ENCODE measurements at places on chromosomes 4 and X.

DNA sequence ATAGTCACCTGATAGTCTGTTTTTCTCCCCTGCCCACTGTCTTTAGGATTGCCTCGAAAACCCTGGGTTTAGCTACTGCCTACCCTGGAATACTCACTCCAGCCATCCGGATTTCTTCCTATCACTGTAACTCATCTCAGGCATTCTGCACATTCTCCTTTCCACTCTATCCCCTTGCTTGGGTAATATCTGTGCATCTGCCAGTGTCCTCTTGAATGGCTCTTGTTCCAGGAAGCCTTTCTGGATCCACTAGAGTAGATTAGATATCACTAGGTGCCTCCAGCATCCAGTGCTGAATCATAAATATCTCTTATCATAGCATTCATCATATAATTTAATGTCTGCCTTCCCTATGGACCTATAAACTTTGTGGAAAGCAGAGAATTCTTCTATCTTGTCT, 17.1 kb upstream of the GALNT7 start:
- no peak for DNase-seq

GRCh38 chr4:86300516-86300915, 59.3 kb downstream of the MAPK10 start:
- DNase-seq: no peak

DNA sequence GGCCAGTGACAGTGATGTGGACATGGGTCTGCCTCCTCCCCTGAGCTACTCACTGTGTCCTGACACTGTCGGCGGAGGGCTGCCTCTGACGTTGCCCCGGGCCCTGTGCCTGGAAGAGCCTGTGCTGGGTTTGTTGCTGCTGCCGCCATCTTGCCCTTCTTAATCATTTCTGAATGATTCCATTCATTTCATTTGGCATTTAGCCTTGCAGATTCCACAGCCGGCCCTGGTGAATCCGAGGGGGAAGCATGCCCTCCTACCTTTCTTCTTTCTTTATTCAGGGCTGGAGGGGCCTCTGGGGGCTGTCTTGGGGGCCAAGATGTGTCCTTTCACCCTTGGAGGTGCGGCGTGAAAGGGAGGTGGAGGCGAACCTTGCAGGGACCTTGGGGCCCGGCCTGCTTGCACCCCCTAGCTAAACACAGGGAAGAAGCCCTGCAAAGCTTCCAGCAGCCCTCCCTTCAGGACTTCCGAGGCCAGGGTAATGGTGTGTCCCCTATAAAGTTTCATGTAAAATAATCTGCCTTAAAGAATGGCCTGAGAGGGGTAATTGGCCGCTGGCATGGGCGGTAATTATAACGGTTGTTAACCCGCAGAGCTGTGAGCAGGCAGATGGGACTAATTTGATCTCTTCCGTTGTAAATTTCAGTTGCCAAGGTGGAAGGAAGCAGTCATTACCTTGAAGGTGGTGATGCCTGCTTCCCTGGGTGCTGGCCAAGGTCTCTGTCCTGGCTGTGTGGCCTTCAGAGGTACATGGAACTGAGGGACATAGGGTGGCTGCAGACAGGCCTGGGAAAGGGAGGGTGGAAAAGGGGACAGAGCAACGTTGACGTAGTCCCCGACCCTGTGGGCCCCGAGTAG, 92.3 kb downstream of the PSAPL1 start:
- no peak for DNase-seq

DNA sequence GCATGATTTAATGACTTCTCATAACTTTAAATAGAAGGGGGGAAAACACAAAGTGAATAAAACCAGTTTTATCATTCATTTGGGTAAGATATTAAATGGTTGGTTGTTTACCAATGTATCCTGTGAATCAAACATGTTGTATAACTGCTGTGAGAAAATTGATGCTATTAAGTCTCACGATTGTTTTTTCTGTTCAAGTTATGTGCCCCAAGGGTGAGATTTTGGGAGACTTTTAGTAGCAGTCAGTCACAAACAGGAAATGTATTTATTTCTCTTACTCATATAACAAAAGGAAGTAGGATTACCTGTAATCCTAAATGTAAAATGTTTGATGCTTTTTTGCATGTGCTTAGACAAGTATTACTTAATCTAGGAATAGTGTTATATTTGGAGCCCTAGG, 39.2 kb downstream of the MTHFD2L start:
- DNase-seq: no peak

- peak; percentile 70 for DNase-seq
Observed at GRCh38 chr4:137510557-137511265, 21.6 kb downstream of the PCDH18 start.

DNA sequence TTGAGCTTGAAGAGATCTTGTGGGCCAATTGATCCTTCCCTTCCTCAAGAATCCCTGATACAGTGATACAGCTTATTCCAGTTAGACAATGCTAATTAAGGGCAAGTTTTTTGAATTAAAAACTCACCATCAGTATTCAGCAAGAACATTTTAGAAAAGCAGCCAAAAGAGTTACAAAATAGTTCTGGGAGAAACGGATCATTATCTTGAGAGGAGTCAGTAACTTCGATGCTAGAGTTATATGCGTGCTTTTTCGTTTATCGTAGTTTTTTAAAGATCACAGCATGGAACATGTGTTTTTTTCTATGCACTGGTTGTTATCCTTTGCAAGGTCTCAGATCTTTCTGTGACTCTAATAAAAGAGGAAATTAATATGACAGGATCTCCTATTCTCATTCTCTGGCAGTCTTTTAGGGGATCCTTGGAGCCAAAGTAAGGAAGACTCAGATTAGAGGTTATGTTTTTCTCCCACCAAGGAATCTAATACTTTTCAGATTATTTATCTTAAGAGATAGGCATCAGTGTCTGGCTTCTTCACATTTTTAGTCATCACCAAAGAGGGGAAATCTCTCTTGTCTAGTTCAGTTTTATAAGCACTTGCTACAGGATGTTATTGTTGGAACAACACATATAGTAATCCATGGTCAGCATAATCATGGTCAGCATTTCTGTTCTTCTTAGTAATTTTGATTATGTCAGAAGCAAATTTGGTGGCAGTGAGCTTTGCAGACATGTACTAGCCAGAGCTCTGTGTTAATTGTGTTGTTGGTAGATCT, 109.7 kb downstream of the PDLIM5 start:
- no peak for DNase-seq

- DNase-seq: no peak
Observed at GRCh38 chrX:132489578-132490419, 961 bp upstream of the MBNL3 start.

DNA sequence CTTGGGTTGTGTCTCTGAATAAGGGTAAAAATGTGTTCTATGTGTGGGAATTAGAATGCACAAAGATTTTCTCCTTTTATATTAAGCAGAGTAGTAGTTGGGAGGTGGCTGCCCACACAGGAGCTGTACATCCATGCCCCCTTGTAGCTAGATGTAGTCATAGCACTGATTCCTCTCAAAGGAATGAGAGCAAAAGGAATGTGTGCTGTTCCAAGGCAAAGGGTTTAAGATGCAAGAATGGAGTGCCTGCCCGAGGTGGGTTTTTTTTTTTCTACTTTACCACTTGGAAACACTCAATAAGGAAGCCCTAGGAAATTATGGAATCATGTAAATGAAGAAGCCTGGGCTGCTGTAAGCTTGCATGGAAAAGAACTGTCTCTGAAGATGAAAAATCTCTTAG, 2183.2 kb upstream of the AGA start:
- DNase-seq: no peak

DNA sequence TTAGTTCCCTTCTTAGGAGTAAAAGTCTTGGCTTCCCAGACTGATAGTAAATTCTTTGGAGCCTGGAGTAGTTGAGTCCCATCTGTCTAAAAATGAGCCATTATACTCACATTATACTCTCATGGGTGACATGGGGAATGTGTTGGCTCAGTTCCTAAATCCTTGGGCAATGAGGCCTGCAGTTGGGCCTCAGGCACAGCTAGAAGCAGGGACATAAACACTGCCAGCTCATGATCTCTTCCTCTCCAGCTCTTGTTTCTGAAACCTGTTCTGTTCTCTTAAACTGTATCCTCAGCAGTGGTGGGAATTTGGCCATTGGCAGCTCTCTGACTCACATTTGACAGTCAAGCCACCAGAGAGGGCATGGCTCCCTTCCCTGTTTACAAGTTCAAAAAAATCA, 212.5 kb downstream of the SPATA18 start:
- peak; percentile 83 for DNase-seq

DNA sequence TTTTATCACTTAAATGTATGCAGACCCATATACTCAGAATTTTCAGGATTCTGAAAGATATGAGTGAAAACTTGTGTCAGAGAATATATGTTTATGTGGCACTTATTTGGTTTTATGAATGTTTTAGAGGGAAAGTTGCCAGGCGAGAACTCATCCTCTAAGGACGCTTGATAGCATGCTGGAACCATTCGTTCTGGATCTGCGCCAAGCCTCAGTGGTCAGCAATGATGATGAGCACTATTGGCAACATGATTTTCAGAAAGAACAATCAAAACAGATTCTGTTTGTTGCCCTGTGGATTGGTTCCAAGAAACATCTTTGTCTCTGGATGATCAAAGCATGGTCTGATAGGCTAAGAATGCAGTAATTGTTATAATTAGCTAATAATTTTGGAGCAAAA, 32.1 kb upstream of the RAPGEF2 start:
- peak; percentile 42 for DNase-seq

DNA sequence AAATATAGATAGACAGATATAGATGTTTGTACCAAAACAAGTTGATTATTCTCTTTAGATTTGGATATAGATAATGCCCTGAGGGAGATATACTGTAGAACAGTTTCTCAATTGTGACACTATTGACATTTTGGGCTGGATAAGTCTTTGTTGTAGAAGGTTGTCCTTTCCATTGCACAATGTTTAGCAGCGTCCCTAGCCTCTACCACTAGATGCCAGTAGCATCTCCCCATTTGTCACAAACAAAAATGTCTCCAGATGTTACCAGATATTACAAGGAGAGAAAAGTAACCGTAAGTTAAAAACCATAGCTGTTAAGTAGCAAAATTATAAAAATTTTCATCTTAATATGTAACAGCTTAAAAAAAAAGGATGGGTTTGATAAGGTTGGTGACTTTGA, 2595.3 kb downstream of the ARAP2 start:
- DNase-seq: no peak

GRCh38 chrX:19625612-19626011, 110.3 kb upstream of the MAP3K15 start:
- DNase-seq: no peak

GRCh38 chrX:78140206-78140605, 756 bp upstream of the TAF9B start:
- DNase-seq: no peak

DNA sequence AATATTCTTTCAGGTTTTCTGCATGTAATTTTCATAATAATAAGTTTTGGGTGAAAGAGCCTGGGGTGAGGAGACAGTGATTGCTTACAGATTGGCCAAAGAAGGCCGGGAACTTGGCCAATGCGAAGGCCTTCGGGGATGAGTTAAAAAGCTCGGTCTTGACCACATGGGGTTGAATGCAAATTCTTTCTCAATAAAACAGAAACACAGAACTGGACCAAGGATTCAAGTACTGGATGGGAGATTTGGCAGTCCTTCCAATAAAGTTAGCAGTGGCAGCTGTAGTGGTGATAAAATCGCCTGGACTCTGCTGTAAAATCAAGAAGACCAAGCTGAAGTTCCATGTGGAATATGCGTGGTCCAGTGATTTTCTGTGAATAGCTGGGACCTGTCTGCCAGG, 282.2 kb upstream of the KLF3 start:
- no peak for DNase-seq

DNA sequence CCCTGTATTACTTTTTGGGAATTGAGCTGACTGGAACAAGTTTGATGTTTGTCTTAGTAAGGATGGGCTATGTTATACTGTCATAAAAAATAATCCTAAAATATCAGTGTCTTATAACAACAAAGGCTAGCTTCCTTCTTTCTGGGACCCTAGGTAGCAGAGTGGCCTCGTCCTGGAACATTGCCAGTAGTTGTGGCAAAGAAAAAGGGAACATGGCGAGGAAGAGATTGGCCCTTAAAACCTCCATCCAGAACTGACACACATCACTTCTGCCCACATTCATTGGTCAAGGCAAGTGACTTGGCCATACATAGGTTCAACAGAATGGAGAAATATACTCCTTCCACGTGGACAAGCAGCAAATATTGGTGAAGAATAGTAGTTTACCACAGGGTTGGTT, 287.9 kb downstream of the PPP1R2C start:
- DNase-seq: no peak

GRCh38 chr4:32002037-32002747, 1282.0 kb downstream of the PCDH7 start:
- no peak for DNase-seq

DNA sequence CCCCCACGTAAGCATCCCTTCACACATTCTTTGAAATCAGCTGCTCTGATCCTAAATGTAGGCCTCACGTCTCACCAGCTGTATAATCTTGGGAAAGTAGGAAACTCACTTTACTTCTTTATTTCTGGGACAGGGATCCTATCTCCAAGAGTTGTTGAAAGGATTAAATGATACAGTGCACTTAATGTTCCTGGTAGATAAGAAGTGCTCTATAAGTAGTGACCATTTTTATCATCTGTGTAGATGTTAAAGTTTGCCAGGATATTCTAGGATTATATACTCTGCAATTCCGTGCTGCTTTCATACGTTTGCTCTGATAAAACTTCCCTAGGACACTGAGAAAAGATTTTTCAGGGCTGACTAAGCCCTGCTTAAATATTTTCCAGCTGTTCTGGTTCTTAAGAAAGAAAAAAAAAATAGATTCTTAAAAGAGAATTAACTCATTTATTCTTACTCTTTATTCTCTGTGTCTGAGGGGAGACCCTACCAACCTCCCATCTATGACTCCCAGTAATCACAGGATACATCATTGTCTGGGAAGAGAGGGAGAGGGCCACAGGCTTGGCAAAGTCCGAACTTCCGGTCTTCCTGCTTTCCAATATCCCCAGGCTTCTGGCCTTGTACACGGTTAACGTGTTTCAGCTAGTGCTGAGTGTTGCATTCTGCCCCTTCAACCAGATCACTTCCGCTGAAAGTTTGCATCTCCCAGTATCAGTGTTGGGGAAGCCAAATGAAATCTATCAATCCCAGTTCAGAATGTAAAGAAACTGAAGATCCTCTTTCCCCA, 269.2 kb downstream of the TRIML1 start:
- DNase-seq: no peak

DNA sequence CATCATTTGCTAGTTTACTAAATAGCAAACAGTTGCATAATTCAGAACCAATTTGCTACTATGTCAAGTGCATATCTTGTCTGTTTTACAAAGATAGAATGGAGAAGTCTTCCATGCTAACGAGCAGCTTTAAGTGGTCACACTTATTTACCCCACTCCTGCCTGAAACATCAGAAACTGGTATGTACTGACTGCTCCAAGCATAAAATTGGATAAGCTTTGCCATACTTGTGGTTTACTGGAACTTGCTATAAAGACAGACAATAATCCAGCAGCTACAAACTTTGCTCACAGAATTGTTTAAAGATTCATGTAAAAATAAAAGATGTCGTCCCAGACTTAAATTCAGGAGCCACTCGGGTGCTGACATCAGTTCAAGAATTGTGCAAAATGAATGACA, 13.3 kb upstream of the CDKL2 start:
- DNase-seq: no peak

GRCh38 chr4:111631215-111631999, 513.8 kb upstream of the FAM241A start:
- no peak for DNase-seq

Measured in NCI-H446 (cell line).